Astrocyte (in vitro differentiated cells and primary cell): ENCODE measurements at places on chromosomes 5 and 9.

- no peak for DNase-seq
Observed at GRCh38 chr5:156356238-156356637, 29.3 kb downstream of the SGCD start.

- DNase-seq, result peak; percentile 73
Observed at GRCh38 chr9:113673726-113674125, 202.4 kb upstream of the ZNF618 start.

DNA sequence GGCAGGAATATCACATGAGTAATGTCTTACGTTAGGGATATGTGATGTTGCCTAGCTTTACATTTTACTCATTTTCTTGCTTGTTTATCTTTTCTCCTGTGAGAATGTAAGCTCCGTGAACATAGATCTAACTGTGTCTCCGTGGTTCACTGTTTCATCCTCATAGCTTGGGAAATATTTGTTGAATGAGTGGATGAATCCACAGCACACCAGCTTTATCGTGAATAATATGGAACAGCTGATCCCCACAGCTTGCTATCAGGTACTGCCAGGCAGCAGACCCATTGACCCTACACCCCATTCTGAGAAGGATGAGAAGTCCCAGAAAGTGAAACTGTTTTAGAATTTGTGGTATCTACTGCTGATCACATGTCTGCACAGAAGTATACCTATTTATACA, 106.8 kb upstream of the FBN2 start:
- DNase-seq, result peak; percentile 71

GRCh38 chr5:54678737-54679136, 161.2 kb downstream of the SNX18 start:
- no peak for DNase-seq

GRCh38 chr9:132488626-132489025, 78.6 kb downstream of the CFAP77 start:
- no peak for DNase-seq

- no peak for DNase-seq
Observed at GRCh38 chr5:52452098-52452497, 335.6 kb upstream of the ITGA1 start.

DNA sequence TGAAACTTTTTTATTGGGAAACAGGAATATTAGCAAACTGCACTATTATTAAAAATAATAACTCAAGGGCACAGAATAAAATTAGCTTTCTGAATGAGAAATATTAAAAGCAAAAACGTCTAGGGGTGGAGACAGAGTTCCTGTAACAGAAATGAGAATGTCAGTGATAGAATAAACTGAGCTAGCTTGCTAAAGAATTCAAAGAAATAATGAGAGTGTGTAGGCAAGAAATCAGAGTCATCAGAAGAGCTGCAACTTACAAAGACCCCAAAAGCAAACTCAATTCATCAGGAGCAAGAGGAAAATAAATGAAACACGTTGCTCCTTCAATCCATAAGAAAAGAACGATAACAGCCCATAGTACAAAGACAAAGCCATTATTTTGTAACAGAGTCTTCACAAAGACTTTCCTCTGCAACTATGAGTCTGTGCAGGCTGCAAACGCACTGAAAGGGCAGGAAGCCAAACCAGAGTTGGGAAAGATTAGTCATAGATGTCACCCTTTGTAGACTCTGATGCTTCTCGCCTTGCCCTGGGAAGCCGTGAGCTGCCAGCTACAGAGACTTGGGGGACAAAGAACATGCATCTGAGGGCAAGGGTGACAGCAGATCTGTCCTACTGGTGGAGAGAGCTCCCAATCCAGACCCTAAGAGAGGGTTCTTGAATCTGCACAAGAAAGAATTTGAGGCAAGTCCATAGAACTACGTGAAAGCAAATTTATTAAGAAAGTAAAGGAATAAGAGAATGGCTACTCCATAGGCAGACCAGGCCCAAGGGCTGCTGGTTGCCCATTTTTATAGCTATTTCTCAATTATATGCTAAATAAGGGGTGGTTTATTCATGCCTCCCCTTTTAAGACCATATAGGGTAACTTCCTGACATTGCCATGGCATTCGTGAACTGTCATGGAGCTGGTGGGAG, 40.8 kb downstream of the SHC3 start:
- DNase-seq, result peak; percentile 95

- no peak for DNase-seq
Observed at GRCh38 chr9:38346811-38347210, 45.7 kb upstream of the ALDH1B1 start.

- DNase-seq, result no peak
Observed at GRCh38 chr9:130977811-130978221, 31.2 kb upstream of the LAMC3 start.

DNA sequence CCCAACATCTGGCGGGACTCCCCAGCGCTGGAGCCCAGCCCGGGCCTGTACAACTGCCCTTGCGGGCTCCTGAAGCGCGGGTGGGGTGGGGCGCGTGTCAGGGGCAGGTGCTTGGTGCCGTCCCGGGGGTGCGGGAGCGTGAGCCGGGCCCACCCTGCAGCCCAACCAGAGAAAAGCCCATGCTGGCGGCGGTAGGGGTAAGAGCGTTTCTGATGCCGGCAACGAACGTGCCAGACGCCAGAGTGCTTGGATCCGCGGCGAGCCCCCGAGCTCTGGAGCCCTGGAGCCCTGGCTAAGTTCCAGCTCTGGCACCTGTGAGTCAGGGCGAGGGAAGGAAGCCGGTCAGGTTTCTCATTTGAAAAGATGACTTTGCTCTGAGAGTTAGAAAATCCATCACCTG, 58.0 kb downstream of the ZNF510 start:
- no peak for DNase-seq

DNA sequence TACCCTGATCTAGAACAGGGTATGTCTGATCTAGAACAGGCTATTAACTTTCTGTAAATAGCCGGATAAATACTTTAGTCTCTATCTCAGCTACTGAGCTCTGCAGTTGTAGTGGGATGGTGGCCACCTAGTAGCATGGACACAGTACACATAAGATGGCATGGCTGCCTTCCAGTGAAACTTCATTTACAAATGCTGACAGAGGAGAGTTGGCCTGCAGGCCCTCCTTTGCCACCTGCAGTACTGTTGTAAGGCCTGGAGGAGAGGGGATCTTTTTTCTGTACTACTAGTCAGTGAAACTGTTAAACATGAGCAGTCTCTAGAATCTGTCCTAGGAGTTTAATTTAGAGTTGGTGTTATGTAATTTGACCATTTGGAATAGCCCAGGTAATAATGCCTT, 86.0 kb downstream of the TRIO start:
- DNase-seq, result no peak

GRCh38 chr5:72515211-72515610, 8.0 kb upstream of the ZNF366 start:
- no peak for DNase-seq

DNA sequence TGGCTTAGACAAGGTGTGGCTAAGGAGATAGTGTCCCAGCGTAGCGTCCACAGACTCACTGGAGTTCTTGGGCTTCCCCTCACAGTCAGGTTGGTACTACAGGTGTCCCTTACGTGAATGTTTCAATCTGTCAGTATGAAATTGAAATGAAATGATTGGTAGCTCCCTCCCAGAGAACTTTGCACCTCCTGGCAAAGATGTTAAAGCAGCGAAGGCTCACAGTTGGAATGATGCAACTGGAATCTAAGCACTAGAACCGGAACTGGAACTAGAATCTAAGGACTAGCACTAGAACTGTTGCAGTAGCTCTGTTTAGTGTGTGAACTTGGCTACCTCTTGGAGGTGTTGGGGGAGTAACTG, 1.1 kb downstream of the SLC31A1 start:
- no peak for DNase-seq

DNA sequence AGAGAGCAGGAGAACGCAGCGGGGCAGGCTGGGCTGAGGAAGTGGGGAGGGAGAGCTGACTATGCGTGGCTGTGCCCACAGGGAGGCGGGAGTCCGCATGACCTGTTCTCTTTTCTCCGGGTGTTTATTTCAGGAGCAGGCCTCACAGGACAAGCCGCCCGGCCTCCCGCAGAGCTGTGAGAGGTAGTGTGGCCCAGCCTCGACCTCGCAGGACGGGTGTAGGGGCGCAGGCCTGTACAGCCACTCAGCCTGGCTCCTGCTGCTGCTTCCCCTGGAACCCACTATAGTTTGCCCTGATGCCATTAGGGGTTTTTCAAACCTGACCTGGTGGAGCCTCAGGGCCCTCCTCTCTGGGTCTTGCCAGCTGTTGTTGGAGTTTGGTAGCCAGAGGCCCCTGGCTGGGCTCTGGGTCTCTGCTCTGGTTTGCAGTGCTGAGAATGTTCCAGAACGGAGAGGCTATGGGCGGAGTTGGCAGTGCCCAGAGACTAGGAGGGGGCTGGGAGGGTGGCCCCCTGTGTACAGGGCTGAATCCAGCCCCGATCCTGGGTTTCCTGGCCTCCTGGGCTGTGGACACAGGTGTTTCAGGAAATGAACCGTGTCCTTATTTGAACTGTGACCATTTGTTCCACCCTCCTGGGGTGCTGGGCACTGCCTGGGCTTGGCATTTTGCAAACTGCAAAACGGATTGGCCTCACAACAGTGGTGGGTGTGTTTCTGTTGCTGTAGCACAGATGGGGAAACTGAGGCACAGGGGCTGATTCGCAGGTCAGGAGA, 78.8 kb downstream of the WNK2 start:
- no peak for DNase-seq

DNA sequence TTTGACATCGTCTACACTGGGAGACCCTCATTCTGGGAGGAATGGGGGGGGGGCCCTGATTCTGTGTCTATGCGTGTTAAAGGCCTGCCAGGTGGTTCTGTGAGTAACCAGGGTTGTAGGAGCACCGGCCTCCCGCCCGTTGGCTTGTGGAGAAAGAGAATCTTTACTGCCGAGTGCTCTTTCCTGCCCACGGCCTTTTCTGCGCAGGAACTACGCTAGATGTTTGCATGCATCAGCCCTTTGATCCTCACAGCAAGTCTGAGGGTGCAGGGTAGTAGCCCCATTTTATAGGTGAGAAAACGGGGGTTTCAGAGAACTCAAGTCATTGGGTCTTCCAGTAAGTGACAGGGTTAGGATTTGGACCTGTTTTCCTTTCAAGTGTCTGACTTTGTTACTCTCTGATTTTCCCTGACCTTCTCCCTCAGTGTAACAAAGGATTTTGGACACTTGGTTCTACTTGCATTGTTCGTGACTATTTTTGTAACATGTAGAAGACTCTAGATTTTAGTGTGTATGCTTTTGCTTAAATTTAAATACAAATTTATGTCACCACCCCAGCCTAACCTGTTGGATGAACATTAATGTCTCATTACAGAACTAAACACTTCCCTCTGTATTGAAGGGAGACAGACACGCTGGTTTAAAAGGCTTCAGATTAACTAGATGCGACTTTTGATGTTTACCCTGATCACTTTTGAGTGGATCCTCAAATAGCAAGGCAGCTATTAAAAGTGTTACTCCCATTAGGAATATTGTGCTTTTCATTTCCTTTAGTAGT, 22.0 kb downstream of the MAST4 start:
- no peak for DNase-seq

- DNase-seq, result peak; percentile 4
Observed at GRCh38 chr9:105414947-105415661, 32.7 kb upstream of the FSD1L start.

- DNase-seq, result no peak
Observed at GRCh38 chr9:69218166-69218565, 44.1 kb downstream of the TJP2 start.

DNA sequence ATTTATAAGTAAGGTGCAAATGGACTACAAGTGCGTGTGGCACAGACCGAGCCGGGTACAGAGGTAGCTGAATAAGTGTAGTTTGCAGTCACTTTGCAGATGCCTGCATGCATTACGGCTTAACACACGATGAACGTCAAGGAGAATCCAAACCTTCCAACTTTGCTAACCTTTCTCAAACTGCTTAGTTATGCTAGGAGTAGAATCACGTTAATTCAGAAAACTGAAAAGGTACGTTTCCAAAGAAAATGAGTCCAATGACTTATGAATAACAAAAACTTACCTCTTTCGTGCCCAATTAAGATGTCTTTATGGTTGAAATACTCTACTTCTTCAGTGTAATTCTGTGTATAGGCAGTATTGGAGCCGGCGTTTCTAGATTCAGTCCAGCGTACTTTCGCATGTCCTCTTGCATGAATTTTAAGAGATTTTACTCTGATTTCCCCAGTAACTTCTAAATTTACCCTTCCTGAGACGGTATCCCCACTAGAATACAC, 539 bp downstream of the ARRDC3 start:
- DNase-seq, result no peak

DNA sequence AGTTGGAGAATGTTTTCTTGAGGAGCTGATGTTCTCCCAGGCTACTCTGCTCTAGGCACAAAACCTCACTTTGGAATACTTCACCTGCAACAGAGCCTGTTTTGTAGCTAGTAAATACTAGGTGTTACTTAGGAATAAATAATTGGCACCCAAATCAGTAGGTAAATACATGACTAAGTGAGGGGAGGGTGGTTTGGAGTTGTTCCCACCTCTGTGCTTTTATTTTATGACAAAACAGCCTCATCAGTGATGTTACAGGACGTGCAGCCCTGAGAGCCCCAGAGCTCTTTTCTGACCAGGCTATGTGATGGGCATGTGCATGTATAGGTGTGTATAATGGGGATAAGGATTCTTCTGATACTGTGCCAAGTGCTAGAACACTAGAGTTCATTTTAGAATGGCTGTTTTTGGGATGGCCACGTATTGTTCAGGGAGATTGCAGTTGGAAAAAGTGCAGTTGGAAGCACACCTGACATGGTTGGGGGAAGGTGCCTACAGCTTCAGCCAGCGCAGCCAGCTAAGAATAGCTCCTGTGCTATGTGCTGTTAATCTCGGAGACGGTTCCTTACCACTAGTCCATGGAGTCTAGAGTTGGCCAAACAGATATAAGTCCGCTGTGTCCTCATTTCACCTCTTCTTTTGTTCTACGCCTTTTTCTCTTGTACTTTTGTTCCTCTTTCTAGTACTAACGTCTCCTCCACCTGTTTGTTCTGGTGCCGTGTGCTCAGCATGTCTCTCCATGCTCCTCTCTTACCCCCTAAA, 284.7 kb downstream of the FANCC start:
- DNase-seq, result no peak

DNA sequence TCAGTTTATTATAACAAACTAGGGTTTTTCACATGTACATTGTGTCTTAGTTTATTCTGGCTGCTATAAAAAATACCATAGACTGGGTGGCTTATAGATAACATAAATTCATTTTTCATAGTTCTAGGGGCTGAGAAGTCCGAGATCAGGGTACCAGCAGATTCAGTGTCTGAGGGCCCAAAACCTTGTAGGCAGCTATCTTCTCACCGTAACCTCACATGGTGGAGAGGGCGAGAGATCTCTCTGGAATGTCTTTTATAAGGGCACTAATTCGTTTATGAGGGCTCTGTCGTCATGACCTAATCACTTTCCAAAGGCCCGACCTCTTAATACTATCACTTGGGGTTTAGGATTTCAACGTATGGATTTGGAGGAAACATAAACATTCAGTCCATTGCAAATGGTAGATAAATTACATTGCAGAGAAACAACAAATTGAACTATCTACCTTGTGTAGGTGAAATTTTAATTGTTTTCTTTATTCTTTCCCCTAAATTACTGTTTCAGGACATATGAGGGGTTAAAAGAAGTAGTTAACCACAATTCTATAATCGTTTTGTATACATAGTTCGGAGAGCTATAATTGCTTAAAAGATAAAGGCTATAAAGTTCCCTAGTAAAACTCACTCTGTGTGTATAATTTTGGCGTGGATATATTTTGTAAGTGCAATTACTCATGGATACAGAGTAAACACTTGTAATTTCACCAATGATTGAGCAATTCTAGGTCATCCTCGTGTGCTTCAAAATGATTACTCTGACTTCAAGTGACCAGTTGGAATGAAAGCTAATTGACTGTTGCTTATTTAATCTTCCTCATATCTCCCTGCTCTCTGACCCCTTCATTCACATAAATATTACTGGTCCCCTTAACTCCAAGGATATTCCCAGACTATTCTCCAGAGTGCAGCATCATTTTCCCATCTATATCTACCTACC, 247.5 kb upstream of the TMEM161B start:
- peak; percentile 53 for DNase-seq
